ENCODE measurements at places on chromosomes 12 and 14. TPM values are rescaled to one million over a fixed set of nuclear protein-coding genes. Genes with fewer than 3 reads are reported as not detected.

Gene CKAP4
- 188 TPM for total RNA-seq

Gene OVCH1
- total RNA-seq: not detected

Gene PPP4R4
- total RNA-seq: 2.7 TPM

Gene KLRB1
- total RNA-seq: not detected

Gene KLRG1
- 0.61 TPM for total RNA-seq

Gene ACSM4
- total RNA-seq: not detected

Gene ARHGAP9
- 0.16 TPM for total RNA-seq

Gene NGB
- total RNA-seq: not detected

Gene KIF5A
- total RNA-seq: 2.7 TPM

Gene GALNT6
- 48.9 TPM for total RNA-seq

Gene KLRD1
- not detected for total RNA-seq

Gene SYT1
- total RNA-seq: 0.85 TPM

Gene MYH6
- not detected for total RNA-seq

Gene PPP1R1A
- total RNA-seq: not detected

Gene RILPL2
- 3.9 TPM for total RNA-seq

Gene LTBP2
- total RNA-seq: 308 TPM

Gene VSIG10
- total RNA-seq: 31.8 TPM

Gene LHX5
- not detected for total RNA-seq

Gene SMARCD1
- total RNA-seq: 66.9 TPM

Gene SNRPF
- total RNA-seq: 3.4 TPM

Gene NKX2-1
- total RNA-seq: not detected

Gene PPM1H
- 0.49 TPM for total RNA-seq

Gene BATF
- total RNA-seq: not detected

Gene TAS2R7
- total RNA-seq: not detected

Gene KRT85
- not detected for total RNA-seq

Gene NRL
- 1.8 TPM for total RNA-seq

Gene CYP46A1
- 0.36 TPM for total RNA-seq

Gene ASIC1
- total RNA-seq: 1.6 TPM

Gene PAPLN
- total RNA-seq: 6.8 TPM

Gene RNF31
- total RNA-seq: 53.8 TPM

Gene CLEC1B
- not detected for total RNA-seq

Gene PAX9
- total RNA-seq: not detected

Gene CISTR
- not detected for total RNA-seq

Gene KRT6C
- not detected for total RNA-seq

Gene TNS2
- 77.1 TPM for total RNA-seq

Gene SNAPC1
- 16.4 TPM for total RNA-seq

Gene PLA2G1B
- total RNA-seq: not detected

Gene APOF
- total RNA-seq: not detected

Gene MEG3
- total RNA-seq: 262 TPM

Measured in hair follicle dermal papilla cell (primary cell).